GOT3 (cell line): ENCODE measurements at places on chromosomes 5 and 9.

DNA sequence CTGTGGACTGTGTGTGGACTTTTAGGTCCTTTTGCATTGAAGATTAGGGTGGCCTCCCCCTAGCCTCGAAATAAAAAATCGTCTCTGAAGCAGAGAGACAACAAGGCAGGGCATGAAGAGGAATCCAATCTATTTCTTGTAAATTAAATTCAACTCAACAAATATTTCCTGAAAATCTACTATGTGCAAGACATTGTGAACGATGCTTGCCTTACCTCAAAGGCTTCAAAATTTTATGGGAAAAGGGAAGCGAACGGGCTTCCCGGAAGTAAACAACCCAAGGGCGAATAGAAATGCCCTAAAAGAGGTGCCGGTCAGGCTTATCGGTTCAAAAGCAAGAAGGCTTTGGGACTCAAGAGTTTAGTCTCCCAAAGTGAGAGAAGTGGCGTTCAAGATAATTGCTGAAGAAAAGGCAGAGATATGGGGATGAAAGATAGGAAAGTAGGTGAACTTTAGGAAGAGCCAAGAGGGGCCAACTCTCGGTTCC lies 525 bp downstream of the KIF24 start:
- no peak for DNase-seq

GRCh38 chr5:77232574-77233358 lies 22.3 kb downstream of the PDE8B start:
- DNase-seq = no peak

- no peak for DNase-seq
Observed at GRCh38 chr5:178486239-178486641, 104.0 kb downstream of the COL23A1 start.

DNA sequence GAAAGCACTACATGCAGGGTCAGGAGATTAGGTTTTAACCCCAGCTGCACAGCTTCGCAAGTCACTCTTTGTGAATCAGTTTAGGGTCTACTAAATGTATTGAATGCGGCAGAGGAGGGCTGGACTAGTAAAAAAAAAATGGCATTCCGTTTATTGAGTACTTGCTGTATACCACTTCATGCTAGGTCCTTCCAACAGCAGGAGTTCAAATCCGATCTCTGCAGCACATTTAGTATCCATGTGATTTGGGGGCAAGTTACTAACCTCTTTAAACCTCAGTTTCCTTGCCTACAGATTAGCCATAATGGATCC lies 204.4 kb downstream of the SNCAIP start:
- DNase-seq = no peak

GRCh38 chr9:15310107-15310850 lies 3.3 kb upstream of the TTC39B start:
- no peak for DNase-seq

- DNase-seq = no peak
Observed at GRCh38 chr5:33984671-33985124, at the start of gene SLC45A2. Gene SLC45A2 (minus strand): TSS chr5:33984693. CDS start chr5:33984583, 110 bp downstream.

DNA sequence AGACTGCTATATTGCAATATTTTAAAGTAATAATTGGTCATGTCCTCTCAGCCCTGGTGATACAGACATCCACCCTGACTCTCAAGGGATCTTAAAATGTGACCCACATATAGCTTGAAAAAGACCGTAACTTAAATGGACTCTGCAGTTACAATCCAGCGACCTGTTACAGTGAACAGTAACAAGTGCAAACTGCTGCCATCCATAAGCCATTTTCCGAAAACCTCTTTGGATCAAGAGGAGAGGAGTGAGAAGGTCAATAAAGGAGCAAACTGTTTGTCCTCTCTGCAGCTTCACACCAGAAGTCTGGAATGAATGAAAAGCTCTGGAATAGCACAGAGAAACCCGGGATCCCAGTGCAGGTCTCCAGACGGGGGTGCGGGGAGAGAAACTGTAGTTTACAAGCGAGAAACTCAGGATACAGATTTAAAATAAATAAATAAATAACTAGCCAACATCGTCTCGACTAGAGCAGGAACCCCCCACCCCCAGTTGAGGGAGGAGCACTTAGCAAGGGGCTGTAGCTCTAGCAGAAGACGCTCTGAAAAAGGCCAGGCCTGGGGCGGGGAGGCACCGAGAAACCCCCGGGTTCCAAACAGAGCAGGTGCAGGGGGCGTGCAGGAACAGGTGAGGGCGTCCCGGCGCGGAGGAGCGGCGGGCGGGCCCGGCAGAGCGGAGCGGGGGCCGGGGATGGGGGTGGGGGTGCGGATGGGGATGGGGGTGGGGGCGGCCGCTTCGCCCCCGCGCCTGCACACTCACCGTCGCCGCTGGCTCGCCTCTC lies 572 bp downstream of the ZDHHC21 start:
- no peak for DNase-seq

DNA sequence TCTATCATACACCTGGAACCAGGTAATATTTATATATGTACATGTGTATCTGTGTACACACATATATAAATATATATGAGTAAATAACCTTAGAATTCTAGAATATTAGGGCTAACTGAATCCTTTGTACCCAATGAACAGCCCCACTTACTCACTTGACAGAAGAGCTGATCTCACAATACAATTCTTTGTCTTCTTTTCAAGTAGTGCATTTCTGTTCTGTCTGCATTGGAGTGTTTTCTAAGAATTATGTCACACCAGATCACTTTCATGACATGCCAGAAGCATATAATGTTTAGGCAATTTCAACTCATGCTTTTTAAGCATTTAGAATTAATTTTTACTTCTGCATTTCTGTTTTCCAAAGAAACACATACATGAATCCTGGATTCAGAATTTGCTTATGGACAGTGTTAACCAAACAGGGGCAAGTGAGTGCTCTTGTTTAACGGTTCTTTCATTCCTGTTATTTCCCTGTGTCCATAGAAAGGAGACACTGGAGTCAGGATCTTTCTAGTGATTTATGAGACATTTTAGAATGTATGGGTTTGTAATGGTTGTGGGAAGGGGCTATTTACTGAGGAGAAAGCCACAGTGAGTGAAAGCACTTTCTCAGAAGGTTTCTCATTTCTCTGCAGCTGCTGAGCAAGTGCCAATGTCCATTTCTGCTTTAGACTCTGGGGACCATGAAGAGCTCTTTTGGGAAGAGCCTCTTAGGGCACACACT lies 123.2 kb downstream of the RMI1 start:
- no peak for DNase-seq

- DNase-seq = no peak
Observed at GRCh38 chr5:61597684-61598083, 265.6 kb downstream of the ZSWIM6 start.

GRCh38 chr9:112198646-112199045 lies 23.5 kb upstream of the SUSD1 start:
- DNase-seq = no peak

- DNase-seq = no peak
Observed at GRCh38 chr5:53779541-53779981, 219.1 kb downstream of the NDUFS4 start.

- no peak for DNase-seq
Observed at GRCh38 chr9:87682618-87683017, 43.3 kb upstream of the CTSL start.

GRCh38 chr9:122835313-122835731 lies 6.9 kb upstream of the PDCL start:
- no peak for DNase-seq

DNA sequence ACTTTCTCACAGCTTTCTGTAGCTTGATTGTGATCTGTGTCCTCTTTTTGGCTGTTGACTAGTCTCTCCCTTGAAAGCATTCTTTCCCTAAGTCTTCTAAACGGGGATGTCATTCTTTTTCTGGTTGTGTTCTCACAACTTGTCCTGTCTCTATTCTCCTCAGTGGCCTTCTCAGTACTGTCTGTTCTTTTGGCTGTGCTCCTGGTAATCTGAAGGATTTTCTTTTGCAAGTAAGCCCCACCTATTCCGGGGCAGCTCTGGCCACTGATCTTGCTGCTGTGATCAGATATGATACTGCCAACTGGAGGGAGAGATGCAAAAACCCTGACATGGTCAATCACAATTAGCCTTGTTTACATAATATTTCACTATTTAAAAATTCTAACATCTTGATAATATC lies 172.2 kb downstream of the CDC42SE2 start:
- no peak for DNase-seq
